Forelimb muscle (tissue), 1 donor: ENCODE measurements at places on chromosomes 2 and 18. TPM values are rescaled to one million over a fixed set of nuclear protein-coding genes. Genes with fewer than 3 reads are reported as not detected.

GRCh38 chr2:133434959-133435668 lies 133.1 kb downstream of the NCKAP5 start:
- no peak for DNase-seq

Gene LONRF2
- 1.5 TPM for polyA plus RNA-seq

GRCh38 chr2:237291138-237291792 lies 122.7 kb downstream of the COL6A3 start:
- DNase-seq: peak; percentile 99

Gene IL36A
- polyA plus RNA-seq: not detected

DNA sequence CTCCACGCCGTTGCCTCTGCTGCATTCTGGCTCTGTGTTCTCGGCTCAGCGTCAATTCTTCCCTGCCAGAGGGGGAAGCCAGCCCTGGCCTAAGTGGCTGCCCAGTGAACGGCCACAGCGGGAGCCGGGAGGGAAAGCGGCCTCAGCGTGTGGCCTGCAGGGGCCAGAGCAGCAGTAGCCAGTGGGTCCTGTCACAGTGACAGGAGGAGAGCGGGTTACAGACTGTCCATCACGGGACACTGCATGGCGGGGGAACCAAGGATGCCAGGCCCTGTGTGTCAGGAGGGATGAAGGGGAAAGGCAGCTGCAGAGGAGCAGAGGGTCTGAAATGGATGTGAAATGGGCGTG lies 39.7 kb downstream of the PDIA6 start:
- DNase-seq: no peak

Gene SLC5A7
- 0.09 TPM for polyA plus RNA-seq

Gene TLX2
- polyA plus RNA-seq: not detected

Gene ZAP70
- polyA plus RNA-seq: 3.4 TPM

Gene LIMS2
- polyA plus RNA-seq: 41.3 TPM

Gene RAD51AP2
- polyA plus RNA-seq: 0.11 TPM

GRCh38 chr2:207037896-207038295 lies 98.6 kb downstream of the CPO start:
- DNase-seq: no peak

Gene ALK
- 0.03 TPM for polyA plus RNA-seq

- DNase-seq: no peak
Observed at GRCh38 chr18:42475157-42475556, 520.1 kb downstream of the PIK3C3 start.

- DNase-seq: peak; percentile 75
Observed at GRCh38 chr18:21612125-21613039, at the start of gene SNRPD1. SNRPD1 (plus strand) TSS chr18:21612314; CDS start chr18:21612430, 116 bp downstream.

DNA sequence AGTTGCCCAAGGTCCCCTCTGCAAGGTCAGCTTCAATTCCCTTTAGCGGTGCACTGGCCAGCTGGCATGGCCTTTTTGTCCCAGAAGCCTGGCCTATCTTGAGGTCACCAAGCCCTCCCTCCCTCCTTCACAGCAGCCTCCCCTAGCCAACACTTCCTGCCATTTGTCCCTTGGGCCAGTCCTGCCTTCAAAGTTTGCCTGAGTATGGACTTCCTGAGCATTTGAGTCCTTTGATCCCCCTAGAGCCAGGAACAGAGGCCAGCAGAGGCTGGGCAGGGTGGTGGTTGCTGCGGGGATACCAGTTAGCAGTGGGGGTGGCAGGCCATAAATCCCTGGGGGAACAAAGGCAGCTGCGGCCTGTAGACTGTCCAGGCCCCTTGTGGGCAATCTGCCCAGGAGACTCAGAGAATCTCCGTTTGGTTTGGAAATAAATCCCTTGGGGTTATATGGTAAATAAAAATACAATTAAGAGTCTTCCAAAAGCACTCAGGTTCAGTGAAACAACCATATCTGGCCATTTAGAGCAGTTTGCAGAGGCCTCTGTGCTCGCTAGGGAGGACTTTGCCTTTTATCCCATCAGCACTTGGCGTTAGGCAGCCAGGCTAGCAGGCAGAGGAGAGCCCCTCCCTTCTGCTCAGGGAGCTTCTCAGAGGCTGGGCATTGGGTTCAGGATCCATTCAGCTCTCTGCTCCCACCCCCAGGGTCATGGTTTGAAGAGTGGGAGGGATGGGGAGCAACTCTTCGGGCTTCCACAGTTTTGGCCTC lies 3.1 kb upstream of the HES6 start:
- no peak for DNase-seq

DNA sequence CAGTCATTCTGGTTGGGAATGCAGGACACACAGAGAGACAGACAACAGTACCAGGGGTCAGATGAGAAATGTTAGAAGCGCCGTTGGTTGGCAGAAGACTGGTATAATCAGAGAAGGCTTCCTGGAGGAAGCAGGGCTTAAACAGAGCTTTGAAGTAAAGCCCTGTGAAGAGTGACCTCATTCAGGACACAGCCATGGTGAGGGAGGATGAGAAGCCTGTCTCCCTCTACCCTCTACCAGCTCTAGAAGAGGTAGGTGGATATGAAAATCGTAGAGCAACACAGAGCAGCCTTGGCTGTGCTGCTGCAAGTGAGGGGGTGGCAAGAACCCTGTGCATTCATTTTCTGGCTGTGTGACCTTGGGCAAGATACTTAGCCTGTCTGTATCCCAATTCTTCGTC lies 14.2 kb downstream of the TET3 start:
- DNase-seq: no peak

Gene CYP1B1
- 1.7 TPM for polyA plus RNA-seq
